ENCODE measurements at places on chromosomes 4 and X.

DNA sequence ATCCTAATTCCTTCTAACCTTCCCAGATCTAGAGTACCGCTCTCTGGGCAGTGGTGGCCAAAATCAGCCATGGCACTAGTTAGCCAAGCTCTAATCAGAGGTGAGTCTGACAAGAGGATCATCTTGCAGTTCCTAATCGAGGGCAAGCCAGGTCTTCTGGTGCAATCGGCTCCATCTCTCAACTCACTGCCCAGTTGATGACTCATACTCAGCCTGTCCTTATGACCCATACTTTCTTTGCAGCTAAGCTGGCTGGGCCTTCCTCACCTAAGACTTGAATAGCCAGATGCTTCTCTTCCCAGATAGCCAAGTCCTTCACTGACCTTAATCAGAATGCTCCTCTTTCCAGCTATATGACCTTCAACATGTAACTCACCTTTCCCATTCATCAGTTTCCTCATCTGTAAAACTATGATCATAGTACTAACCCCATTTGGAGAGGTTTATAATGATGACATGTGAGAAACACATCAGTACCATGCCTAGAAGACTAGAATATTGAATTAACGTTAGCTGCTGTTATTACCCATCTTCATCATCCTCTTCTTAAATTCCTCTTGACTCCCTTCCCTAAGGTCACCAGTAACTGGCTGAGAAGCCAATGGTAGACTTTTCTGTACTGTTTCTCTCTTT lies 57.1 kb downstream of the RELL1 start:
- DNase-seq = peak; percentile 78

- DNase-seq = no peak
These were observed 113.2 kb downstream of the MAB21L2 start for GRCh38 chr4:150695162-150695561.

DNA sequence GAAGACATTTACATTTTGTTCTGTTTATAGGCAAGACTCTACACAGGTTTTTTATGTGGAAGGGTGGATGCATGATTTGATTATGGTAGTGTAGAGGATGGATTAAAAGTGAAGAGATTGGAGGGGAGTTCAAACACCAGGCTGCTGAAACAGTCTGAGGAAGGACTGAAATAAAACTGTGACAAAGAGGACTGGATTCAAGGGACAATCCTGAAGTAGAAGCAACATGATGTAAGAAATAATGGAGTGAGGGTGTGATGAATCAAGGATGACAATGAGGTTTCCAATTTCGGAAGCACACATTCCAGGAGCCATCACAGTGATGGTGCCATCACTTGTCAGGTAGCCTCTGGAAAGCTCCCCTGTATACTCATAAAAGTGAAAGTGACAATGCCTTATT lies 103.5 kb downstream of the SYNPO2 start:
- DNase-seq = no peak

GRCh38 chrX:63751481-63751880 lies 33.5 kb downstream of the ARHGEF9 start:
- no peak for DNase-seq

DNA sequence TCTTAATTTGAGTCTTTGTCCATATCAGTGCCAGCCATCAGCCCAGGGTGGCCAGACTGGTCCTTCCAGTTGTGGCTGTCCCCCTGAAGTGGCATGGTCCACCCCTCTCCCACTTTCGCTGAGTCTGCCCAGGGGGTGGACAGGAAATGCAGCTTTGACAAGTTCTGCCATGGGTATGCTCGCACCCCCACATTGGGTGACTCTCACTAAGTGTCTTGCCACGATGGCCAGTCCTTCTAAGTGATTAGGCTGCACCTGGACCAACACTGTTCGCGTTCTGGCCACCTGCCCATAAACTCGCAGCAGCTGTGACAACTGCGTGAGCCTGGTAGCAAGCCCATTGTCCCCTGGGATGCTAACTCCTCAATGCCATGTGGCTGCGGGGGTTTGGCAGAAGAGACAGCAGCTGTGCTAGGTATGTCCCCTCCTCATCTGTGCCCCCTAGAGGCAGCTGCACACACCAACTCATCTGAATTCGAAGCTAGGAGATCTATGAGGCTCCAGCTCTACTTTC lies 10.0 kb upstream of the LNX1 start:
- DNase-seq = no peak

- no peak for DNase-seq
These were observed 263.8 kb downstream of the PRDM5 start for GRCh38 chr4:120658772-120659171.

GRCh38 chr4:101419336-101420135 lies 72.2 kb upstream of the PPP3CA start:
- DNase-seq = no peak

DNA sequence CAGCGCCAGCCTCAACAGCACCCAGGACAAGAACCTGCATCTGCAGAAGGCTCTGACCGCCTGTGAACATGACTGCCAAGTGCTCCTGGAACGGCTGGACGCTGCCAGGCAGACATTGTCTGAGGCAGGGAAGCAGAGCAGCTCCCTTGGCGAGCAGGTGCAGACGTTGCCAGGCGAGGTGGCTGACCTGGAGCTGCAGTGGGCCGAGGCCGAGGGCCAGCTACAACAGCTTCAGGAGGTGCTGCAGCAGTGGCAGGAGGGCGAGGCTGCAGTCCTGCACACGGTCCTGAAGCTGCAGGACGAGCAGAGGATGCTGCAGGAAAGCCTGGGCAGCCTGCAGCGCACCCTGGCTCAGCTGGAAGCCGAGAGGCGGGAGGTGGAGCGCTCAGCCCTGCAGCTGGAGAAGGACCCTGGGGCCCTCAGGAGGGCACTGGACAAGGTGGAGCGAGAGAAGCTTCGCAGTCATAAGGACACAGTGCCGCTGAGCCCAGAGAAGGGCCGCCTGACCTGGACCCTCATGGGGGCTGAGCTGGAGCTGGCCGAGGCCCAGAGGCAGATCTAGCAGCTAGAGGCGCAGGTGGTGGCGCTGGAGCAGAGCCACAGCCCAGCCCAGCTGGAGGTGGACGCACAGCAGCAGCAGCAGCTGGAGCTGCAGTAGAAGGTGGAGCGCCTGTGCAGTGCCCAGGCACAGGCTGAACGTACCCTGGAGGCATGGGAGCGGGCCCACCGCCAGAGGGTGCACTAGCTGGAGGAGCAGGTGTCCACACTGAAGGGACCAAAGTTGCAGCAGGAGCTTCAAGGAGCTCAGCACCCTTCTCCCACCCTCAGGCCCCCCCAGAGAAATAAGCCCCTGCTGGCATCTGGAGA lies 16.4 kb downstream of the SMIM10L2A start:
- DNase-seq = no peak

DNA sequence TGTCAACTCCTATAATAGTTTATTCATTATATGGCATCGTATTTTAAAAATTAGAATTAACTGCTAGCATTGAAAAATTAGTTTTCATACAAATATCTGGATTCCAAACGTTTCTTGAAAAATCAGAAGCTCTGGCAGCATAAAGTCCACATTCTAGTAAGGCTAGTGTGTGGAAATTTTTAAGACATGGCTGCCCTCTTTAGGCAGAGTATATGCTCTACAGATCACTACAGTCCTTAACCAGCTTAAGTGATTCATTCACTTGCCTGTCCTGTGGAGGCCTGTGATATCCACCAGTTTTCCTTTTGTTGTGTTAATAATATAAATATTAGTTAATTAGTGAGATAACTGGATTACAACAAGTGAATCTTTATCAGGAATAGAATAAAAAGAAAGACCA lies 287.2 kb downstream of the OPHN1 start:
- peak; percentile 6 for DNase-seq

DNA sequence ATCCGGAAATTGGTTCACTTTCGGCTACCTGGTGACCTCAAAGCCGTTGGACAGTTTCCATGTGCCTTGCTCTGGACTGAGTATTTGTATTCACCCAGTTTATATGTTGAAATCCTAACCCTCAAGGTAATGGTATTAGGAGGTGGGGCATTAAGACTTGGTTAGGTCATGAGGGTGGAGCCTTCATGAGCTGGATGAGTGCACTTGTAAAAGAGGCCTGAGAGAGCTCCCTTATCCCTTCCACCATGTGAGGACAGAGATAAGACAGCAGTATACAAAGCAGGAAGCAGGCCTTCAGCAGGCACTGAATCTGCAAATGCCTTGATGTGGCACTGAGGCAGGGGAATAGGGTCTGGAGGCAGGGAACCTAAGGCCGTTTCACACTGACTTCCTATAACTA lies 5.3 kb upstream of the OPHN1 start:
- DNase-seq = no peak

DNA sequence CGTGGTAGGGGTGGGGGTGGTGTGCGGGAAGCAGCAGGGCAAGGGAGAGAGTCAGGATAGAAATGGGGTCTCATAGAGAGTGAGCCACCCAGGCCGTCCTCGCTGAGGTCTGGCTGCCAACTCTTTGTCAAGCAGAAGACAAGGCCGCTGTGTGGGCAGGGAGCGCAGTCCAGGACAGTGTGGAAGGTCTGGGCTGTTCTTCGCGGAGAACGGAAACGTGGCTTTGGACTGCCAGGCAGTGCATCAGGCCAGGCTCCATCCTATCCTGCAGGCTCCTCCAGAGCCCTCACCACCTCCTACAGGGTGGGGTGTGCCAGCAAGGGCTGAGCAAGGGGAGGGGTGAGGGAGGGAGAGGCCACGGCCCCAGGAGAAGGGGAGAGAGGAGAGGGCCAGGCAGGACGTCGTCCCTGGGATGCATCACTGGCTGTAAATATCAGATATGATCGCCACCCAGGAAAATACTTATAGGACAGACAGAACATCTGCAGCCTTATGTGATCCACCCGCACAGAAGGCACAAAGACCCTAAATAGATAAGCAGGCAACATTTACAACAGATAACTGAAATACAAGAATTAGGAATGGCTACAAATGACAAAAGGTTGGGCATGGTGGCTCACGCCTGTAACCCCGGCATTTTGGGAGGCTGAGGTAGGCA lies 85.3 kb downstream of the ABLIM2 start:
- no peak for DNase-seq

GRCh38 chr4:150874338-150875226 lies 140.5 kb downstream of the LRBA start:
- peak; percentile 5 for DNase-seq

- DNase-seq = peak; percentile 30
These were observed 20.5 kb upstream of the PRR32 start for GRCh38 chrX:126799059-126799458.

GRCh38 chrX:123740536-123740935 lies 7.7 kb upstream of the THOC2 start:
- DNase-seq = no peak

All from RCC 7860 (cell line).